Activated CD4-positive, CD25-positive, alpha-beta regulatory T cell (primary cell): ENCODE measurements at places on chromosomes 2 and 18.

- no peak for DNase-seq
Observed at GRCh38 chr2:224400886-224401632, 848 bp downstream of the FAM124B start.

DNA sequence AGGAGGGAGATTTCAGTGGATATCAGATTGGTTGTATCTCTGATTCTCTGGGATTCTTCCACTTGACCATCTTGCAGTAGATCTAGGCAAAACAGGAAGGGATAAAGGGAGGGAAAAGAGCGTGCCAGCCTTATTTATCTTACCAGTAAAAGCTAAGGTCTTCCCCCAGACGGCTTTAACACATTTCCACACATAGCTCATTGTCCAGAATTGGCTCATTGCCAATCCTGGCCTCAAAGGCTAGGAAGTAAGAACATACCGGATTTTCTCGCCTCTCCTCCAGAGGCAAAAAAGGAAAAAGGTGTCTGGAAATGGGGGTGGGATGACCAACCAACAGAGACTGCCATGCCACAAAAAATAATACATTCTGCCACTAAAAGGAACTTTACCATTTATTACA lies 411.6 kb upstream of the NRP2 start:
- DNase-seq, result no peak

- no peak for DNase-seq
Observed at GRCh38 chr2:16203069-16203468, 262.7 kb downstream of the MYCN start.

DNA sequence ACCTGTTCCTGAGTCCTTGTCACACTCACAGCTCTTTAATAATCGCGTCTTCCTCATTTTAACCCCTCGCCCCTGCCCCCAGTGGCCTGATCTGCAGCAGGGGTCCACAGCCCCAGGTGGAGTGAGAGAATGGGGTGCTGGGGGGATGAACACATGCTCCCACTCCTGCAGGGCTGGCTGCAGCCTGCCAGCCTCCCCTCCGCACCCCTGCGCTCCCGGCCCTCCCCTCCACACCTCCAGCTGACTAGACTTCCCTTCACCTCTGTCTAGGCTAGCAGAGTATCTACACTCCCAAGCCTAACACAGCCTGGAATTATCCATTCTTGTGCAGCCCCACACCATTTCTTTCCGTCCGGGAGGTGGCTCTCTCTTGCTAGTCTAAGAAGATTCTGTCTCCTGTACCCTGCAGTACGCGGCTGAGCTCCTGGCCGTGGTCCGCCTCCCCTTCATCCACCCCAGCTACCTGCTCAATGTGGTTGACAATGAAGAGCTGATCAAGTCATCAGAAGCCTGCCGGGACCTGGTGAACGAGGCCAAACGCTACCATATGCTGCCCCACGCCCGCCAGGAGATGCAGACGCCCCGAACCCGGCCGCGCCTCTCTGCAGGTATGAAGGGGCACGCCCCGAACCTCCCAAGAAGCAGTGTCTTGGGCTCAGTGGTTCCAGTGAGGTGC lies 231.6 kb downstream of the ATAD2B start:
- no peak for DNase-seq

DNA sequence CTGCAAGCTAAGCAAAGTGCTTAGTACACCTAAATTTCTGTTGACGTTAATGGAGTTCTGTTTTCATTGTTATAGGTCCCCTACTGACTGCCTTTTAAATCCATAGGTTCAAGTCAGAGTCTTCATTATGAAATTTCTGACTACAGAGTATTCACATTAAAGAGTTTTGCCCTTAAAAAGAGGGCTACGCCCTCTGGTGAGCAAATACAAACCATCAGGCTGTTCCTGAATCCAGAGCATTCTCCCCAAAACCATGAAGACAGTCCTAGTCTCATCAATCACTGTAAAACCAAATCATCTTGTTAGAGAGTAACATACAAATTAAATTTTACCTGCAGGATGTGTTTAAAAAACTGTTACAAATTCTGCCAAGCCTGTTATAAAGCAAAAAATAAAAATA lies 1091.7 kb downstream of the TDRD15 start:
- DNase-seq, result no peak

- no peak for DNase-seq
Observed at GRCh38 chr18:27378431-27379095, 193.5 kb upstream of the CHST9 start.

GRCh38 chr18:57630754-57631595 lies 9.3 kb upstream of the NARS1 start:
- no peak for DNase-seq

DNA sequence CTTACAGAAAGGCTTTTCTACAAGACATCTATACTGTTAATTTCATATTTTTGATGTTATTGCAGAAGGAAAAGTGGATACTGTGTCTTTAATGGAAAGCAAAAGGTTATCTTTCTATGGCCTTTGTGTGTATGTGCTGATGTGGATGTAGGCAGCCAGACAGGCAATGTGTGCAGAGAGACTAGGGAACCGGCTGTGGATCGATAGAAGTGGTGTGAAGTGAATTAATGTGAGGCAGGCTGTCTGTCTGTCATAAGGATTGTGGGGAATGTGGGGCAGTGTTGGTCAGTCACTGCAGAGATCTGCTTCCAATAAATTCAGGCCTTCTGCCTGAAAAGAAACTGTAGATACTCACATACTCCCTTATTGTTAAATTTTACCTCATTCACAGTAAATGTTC lies 156.7 kb downstream of the WDR7 start:
- no peak for DNase-seq

DNA sequence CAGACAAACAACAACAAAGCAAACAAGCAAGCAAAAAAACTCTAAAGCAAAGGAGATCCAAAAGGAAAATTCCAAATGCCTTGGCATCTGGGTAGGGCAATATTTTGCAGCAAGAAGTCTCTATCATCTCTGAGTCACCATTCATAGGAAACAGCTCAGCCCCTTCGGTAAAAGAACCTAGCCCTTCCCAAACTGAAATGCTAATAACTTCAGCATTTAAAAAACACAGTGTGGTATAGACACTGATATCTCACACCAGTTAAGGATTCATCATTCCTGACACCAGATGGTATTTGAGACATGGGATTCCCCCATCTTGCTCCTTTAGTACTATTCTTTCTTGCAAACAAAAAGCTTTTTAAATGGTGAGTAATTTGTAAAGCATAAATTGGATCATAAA lies 491.8 kb downstream of the TXNL1 start:
- no peak for DNase-seq

- DNase-seq, result no peak
Observed at GRCh38 chr18:33540392-33540791, 37.6 kb upstream of the ASXL3 start.

GRCh38 chr2:158205215-158205614 lies 103.5 kb downstream of the UPP2 start:
- DNase-seq, result no peak

DNA sequence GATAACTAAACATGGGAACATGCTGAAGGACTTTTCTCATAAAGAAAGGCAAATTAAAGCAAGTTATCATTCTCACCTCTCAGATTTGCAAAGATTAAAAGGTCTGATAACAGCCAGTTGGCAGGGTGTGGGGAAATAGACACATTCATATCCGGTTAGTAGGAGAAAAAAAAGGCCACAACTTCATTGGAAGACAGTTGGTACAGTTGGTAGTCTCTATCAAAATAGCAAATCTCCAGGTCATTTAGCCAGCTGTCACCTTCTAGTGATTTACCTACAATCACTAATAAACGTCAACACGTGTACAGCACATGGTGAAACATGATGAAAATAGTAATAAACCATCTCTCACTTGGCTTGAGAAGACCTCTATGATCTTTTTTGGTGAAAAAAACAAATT lies 16.6 kb downstream of the INPP5D start:
- DNase-seq, result no peak

GRCh38 chr2:135159191-135159590 lies 107.1 kb downstream of the RAB3GAP1 start:
- no peak for DNase-seq

DNA sequence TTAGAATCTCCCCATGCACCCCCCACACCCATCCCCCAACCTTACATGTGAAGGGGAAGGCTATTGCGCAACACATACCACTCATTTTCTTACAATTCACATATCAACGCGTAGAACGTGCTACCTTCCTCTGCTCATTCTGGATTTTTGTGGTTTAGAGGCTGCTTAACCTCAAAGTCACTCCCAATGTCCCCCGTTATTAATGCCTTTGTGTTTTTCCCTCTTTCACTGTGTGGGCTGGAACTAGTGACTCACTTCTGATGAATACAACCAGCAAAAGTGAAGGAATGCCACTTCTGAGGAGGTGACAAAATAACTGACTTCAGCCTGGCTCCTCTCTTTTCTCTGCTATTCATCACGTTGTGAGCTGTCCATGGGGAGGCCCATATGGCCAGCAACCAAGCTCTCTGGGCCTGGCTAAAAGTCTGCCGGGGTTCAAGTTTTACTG lies 342.5 kb upstream of the NXPH2 start:
- no peak for DNase-seq

DNA sequence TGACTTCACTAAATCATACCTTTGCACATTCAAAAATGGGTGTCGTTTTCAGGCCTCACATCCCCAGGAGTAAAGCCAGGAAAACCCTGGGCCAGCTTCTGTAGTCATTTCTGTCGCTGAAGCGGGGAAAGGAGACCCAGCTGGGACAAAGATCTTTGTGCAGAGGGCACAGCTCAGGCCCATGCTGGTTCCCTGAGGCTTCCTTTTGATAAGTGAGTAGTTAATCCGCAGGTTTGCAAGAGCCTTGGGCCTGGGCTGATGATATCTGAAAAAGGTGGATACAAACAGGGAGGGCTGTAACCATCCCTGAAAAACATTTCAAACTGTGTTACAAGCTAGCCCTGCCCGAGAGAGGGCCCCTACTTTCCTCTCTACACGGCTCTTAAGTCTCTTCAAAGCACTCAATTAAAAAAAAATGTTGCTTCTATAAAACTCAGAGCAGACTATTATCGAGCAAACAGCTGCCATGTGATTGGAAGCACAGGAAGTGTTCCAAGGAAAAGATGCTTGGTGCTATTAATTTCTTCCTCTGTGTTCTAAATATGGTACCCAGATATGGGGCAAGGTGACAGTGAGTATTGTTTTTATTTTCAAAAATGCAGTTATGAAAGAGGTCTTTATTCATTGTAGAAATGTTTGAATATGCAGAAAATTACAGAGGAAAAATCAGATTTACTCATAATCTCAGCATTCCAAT lies 117.2 kb downstream of the LNPK start:
- DNase-seq, result no peak

GRCh38 chr2:121562269-121563176 lies 31.8 kb downstream of the RNU4ATAC start:
- DNase-seq, result no peak

DNA sequence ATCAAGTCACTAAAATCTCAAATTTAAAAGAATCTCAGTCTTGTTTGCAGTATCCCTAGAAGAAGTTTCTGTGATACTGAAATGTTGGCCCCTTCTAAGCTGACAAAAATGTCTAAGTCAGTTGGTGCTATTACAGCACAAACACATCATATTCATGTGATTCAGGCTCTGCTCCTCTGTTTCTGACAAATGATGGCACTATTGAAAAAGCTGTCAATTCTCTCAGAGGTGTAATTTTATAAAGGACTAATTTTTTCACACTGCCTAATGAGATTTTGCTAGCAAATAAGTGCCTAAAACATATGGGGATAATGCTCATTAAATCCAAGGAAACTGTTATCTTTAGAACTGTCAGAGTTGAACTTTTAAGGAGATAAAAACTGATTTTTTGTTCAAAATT lies 445.9 kb downstream of the DSC3 start:
- DNase-seq, result no peak

DNA sequence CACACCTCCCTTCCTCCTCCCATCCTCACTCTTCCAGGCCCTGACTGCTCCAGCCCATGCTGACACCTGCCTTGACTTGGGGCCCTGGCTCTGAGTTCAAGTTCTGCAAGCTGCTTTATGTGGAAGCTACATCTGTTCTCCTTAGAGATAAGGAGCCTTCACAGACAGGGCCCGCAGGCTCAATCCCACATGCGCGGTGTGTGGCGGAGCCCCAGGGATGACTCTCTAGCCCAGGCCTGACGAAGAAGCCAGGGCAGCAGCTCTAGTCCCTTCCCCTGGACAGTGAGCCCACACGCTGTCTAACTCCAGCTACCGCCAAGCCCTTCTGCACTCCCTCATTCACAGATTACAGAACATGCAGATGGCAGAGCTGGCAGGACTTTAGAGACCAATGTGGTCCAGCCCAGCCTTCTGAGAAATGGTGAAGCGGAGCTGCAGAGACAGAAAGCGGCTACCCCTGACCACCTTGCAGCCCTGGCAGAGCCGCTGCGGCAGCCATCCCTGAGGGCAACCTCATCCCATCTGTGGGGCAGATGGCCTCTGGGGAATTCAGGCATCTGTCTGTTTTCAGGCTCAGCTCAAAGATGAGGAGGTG lies 304.3 kb downstream of the CELF4 start:
- no peak for DNase-seq

DNA sequence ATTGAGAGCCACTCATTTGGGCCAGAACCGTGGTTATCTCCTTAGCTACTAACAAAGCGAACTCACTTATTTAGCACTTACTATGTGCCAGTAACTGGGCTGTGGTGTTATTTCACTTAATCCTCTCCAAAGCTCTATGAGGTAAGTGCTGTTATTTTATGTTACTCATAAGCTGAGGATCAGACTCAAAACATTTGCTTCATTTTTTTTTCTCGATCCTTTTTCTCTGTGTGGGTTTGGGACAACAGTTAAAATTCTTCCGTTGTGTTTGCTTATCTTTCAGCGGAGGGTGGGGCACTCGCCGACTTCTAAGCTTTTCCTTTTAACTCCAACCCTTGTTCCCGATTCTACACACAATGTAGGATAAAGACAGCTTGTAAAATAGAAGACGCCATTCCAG lies 52.8 kb downstream of the TMEM178A start:
- no peak for DNase-seq

GRCh38 chr2:143480601-143481236 lies 351.5 kb downstream of the ARHGAP15 start:
- DNase-seq, result no peak

DNA sequence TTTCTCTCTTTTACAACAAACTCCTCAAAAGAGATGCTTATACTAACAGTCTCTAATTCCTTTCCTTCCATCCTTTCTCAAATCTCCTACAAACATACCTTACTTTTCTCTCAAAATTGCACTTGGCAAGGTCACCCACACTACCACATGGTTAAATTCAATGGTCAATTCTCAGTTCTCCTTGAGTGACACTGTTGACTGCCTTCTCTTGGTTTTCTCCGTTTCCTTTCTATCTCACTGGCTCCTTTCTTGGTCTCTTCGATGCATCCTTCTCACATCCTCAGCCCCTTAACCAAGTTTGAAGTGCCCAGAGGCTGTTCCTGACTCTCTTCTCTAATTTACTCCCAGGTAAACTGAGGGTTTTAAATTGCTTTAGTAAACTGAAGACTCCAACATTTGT lies 12.5 kb downstream of the C1D start:
- no peak for DNase-seq

DNA sequence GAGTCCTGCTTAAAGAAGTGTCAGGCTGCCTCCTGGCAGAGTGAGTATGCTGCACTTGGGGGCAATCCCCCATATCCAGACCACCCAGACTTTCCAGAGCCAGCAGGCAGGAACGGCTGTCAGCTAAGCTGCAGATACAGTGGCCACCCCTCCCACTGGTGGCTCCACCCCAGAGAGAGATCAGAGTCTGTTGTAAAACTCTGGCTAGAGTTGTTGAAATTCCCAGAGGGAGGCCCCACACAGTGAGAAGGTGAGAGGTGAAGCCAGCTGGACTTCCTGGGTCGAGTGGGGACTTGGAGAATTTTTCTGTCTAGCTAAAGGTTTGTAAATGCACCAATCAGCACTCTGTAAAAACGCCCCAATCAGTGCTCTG lies 533.8 kb upstream of the ACVR2A start:
- no peak for DNase-seq

GRCh38 chr2:45736757-45737704 lies 85.6 kb downstream of the PRKCE start:
- DNase-seq, result no peak
